ENCODE measurements at places on chromosomes 5 and 9. TPM values are rescaled to one million over a fixed set of nuclear protein-coding genes. Genes with fewer than 3 reads are reported as not detected.

DNA sequence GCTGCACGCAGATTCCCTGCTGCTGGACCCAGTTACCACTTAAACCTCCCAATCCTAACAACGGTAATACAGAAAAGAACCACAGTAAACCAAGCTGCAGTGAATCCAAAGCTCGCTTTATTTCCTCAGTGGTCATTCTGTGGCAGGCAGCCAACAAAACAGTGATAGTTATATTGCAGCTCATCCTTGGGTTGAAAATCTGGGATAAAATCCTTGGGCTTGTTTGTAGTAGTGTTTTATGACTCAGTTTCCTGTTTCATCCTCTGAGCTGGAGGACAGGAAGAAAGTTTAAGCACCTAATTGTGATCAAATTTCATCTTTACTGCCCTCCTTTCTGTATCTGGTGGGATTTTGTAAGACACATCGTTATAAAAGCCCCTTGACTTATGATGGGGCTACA is 31.4 kb downstream of the HMGCR start:
- DNase-seq = no peak

Gene LRRC26
- total RNA-seq = 0.91 TPM

GRCh38 chr9:2023532-2023931 is 8.4 kb downstream of the SMARCA2 start:
- no peak for DNase-seq

GRCh38 chr5:137575847-137576246 is 76.7 kb upstream of the SPOCK1 start:
- DNase-seq = no peak

DNA sequence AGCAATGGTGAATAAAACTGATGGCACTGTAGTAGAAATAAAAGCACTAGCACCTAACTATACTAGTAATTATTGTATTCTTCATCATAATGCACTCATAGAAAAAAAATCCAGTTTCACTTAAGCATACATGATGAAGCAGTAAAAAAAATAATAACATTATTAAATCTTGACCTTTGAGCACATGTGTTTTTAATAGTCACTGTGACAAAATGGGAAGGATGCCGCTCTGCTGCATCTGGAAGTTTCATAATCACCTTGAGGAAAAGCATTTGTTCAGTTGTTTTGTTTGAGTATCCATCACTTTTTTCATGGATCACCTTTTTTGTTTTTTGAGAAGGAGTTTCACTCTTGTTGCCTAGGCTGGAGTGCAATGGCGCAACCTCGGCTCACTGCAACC is 13.2 kb downstream of the OR2K2 start:
- DNase-seq = no peak

- peak; percentile 43 for DNase-seq
These were observed 644 bp downstream of the NIM1K start for GRCh38 chr5:43192558-43193180.

DNA sequence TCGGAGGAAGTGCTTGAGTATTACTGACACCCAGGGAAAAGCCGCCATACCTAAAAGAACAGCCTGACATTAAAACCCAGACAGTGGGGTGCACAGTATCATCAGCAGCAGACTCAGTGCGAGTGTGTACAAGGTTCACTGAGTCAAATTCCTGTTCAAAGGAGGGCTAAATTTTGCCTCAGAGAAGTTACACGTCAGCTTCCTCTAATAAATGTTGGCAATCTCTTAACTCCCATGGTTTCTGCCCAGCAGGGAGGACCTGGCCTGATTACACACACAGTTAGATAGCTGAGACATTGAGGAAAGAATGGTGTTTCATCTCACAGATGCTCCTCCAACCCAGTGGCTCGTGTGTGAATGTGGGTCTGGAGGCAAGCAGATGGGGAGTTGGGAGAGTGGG is 38.2 kb downstream of the NIPSNAP3B start:
- peak; percentile 36 for DNase-seq

DNA sequence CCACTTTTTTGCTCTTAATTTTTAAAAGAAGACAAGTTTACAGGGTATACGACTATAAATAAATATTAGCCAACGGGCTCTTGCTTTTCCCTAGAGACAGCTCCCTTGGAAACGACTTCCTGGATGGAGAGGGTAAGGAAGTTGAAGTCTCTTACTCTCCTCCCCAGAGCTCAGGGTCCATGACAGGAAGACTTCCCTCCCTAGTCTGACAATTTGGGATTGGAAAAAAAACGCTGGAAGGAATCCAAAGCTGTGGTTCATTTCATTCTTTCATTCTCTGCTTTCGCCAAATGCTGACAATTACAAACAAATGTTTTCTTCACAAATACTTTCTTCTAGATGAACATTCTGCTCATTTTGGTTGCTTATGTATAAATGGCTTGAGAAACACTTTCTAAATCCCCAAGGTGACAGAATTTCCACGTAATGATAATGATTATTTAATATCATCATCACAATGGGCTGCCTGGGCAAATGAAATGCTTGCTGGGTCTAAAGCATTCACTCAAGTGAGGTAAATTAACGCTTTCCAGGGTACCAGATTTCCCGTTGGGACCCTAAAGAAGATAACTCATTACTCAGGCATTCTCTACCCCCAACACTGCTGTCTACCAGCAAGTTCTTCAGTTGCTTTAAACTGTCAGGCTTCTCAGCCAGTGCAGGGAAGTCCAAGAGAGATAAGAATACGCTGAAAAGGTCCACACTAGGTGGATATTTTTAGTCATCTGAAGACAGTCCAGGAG is 139.8 kb upstream of the SLC30A5 start:
- DNase-seq = no peak

DNA sequence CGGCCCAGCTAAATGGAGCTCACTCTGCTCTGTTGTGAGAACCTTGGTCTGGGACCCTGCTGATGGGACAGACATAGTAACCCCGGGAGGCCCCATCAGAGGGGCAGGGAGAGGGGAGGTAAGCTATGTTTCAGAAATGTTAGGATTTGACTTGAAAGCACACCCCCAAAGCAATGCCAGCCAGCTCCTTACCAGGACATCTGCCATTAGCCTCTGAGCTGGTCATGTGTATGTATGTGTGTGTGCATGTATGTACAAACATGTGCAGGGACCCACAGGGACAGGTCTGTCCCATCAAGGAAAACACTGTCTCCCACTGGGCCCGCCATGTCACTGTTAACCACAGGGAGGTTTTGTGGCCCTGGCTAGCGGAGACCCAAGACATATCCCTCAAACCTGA is 14.5 kb downstream of the SLC22A4 start:
- DNase-seq = no peak

Gene STING1
- total RNA-seq = 6.3 TPM

GRCh38 chr5:15577831-15578230 is 77.9 kb downstream of the FBXL7 start:
- DNase-seq = no peak

- no peak for DNase-seq
These were observed 576.7 kb upstream of the ADAMTS16 start for GRCh38 chr5:4563400-4563799.

DNA sequence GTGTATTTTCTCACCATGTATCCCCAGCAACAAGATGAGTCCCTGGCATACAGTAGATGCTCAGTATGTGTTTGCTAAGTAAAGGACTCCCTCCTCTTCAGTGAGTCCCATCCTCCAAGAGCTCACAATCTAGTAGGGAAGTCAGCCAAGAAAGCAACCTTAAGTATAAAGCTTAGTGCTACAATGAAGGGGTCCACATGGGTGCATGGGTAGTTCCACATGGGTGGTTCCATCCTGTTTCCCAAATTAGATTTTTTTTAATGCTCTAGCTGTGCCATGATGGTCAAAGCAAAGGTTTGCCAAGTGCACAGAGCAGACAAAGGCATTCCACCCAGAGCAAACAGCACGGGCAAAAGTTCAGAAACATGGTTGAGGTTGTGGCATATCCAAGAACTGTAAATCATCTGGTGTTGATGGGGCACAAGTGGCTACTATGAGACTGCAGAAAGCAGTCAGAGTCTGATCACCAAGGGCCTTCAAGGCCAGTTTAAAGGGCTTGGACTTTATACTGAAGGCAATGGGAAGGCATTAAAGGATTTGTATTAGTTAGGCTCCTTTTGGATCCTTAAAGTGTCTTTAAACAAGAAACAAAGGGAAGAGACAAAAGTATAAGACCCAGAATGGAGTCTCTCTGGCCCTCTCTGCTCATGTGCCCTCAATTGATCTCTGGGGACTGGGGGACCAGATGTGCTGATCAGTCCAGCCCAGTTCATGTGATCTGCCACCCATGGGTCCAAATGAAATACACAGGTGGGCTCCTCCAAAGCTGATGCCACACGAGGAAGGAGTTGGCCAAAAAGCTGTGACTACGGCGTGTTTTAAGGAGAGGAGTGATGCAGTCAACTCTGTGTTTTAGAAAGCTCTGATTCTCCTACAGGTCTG is 9.0 kb upstream of the CPLX2 start:
- no peak for DNase-seq

GRCh38 chr5:5523066-5523505 is 100.6 kb downstream of the ICE1 start:
- DNase-seq = no peak

- no peak for DNase-seq
These were observed 92.3 kb upstream of the FANCC start for GRCh38 chr9:95409650-95410426.

GRCh38 chr9:72274441-72274840 is 90.6 kb downstream of the ZFAND5 start:
- no peak for DNase-seq

Gene NLN
- 51.1 TPM for total RNA-seq

DNA sequence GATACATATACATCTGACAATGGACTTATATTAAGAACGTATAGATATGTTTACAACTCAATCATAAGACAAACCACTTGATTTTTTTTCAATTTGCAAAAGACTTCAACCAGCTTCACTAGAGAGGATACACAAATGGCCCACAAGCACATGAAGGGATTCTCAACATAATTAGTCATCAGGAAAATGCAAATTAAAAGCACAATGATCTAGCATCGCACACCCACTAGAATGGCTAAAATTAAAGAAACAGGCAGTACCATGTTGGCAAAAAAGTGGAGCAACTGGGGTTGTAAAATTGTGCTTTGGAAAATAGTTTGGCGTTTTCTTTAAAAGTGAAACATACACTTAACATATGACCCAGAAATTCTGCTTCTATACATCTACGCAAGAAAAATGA is 80.0 kb upstream of the TRIO start:
- no peak for DNase-seq

Gene ZFYVE16
- total RNA-seq = 85.2 TPM

DNA sequence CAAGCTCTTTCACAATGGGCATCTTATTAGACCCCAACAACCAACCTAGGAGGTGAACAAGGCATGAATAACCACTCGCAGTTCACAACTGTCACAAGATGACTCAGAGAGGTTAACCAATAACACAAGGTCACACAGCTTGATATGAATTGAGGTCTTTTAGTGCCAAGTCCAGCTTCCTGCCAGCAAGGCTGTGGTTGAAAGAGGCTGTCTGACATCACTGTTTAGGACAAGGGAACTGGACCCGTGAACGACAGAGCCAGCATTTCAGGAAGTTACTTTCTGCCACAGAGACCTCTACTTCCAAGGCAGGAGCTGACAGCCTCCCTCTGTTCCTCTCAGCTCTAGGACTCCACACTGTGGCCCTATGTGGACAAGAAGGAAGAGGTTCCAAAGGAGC is 53.4 kb upstream of the ALDH1B1 start:
- DNase-seq = no peak

DNA sequence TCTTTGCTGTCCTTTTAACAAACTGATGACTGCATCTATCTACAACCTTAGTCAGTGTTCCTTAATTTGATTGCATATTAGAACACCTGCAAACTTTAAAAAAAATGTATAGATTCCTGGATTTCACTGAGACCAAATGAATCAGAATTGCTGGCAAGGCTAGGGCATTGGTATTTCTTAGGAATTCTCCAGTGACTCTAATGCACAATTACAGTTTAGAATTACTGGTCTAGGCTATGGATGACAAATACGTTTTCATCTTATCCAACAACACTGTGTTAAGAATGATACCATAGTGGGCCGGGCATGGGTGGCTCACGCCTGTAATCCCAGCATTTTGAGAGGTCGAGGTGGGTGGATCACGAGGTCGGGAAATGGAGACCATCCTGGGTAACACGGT is 545.9 kb upstream of the RIOK2 start:
- no peak for DNase-seq

- no peak for DNase-seq
These were observed 3.8 kb upstream of the NPDC1 start for GRCh38 chr9:137049544-137050449.

DNA sequence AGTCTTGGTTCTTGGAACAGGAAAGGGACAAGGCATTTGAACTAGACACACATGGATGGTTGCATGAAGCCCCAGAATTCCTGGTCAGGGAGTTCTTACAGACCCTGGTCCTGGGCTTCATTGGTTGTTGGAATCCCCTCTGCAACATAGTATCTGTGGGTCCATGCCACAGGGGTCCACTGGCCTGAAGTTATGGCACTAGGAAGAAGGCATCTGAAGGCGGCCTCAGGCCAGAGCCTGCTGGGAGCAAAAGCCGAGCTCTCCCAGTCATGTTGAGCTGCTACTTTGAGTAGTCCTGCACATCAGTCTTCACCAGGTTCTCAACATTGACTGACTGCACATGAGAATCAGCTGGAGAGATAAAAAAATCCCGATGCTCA is 71.1 kb upstream of the PITX1 start:
- DNase-seq = no peak

Gene FAM78A
- total RNA-seq = 1.7 TPM

Gene PTPDC1
- total RNA-seq = 22.9 TPM

- DNase-seq = no peak
These were observed 43.0 kb upstream of the NOTCH1 start for GRCh38 chr9:136588663-136589464.

DNA sequence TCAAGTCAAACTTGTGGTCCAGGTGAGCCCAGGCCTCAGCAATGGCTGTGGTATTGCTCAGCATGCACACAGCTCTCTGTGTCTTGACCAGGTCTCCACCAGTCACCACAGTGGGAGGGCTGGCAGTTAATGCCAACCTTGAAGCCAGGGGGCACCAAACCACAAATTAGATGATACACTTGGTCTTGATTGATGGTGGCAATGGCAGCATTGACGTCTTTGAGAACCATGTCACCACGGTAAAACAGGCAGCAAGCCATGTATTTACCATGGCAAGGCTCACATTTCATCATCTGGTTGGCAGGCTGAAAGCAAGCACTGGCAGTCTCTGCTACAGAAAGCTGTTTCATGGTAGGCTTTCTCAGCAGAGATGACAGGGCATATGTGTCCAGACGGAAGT is 40.0 kb downstream of the NIM1K start:
- no peak for DNase-seq

GRCh38 chr5:65769539-65769938 is 47.5 kb downstream of the NLN start:
- DNase-seq = no peak

GRCh38 chr5:174065528-174066197 is 20.2 kb downstream of the NSG2 start:
- no peak for DNase-seq

DNA sequence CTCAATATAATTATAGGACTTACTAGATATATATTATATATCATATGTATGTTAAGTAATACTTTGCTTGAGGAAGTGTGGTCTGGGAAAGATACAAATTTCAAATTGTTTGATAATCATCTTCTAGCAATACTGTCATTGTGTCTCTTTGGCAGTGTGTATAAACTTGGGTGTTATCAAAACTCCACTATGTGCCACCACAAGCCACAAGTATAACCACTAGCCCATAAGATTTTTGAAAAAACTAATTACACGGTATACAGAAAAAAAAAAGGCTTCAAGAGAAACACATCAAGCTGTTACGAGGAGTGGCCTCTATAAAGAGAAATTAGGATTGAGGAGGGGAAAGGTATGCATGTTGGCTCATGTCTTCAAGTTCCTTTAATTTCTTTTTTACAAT is 44.7 kb upstream of the PCSK5 start:
- DNase-seq = no peak

Measured in cerebellum (tissue), 4 donors.